ENCODE measurements at places on chromosomes 12 and 14.

- no peak for DNase-seq
Observed at GRCh38 chr14:105701456-105702274, 175.3 kb downstream of the TMEM121 start.

- no peak for DNase-seq
Observed at GRCh38 chr12:59396519-59396918, 199.3 kb upstream of the SLC16A7 start.

DNA sequence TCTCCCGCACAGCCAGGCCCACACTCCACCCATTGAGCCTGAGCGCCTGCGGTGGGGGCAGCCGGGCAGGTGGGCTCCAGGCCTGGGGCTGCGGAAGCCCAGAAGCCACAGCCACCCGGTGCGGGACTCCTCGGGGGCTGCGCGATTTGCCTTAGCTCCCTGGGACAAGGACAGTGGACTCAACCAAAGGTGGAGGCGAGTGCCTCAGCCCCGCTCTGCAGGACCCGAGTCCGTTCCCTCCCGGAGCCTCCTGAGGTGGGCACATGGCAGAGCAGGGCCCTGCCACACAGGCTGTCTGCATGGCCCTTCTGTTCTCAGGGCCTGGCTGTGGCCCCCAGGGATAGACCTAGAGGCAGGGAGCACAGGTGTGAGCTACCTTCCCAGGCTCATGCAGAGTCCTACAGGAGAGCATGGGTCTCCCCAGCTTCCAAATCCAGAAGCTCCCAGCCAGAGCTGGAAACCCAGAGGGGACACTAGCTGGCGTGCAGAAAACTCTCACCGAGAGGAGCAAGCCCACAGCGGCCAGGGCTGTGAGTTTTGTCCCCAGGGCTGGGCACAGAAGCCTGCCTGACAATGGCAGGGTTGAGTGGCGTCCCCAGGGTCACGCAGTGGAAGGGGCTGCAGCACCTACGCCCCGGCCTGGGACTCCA lies 22.2 kb upstream of the LRTM2 start:
- DNase-seq = no peak

GRCh38 chr12:50110762-50111351 lies 1.2 kb upstream of the COX14 start:
- no peak for DNase-seq

GRCh38 chr12:61891632-61892031 lies 368.6 kb upstream of the USP15 start:
- no peak for DNase-seq

DNA sequence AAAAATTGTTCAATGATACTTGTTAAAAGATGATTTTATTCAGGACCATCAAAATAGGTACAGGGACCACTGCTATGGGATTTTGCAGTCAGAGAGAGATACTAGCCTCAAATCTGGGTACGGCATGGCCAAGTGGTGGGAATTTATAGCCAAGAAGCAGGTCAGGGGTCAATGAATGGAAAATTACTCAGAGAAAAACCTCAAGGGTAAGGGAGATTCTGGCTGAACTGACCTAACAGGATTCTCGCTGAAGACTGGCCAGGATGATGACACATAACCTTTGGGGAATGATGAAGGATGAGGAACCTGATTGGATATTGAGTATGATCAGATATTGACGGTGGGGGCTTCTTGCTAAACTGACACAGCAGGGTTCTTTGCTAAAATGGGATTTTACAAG lies 32.7 kb downstream of the DEPDC4 start:
- no peak for DNase-seq

GRCh38 chr12:112792301-112792700 lies 753 bp downstream of the RPH3A start:
- DNase-seq = no peak

Data from HL-60 (cell line).